ENCODE measurements at places on chromosomes 7 and 10. TPM values are rescaled to one million over a fixed set of nuclear protein-coding genes. Genes with fewer than 3 reads are reported as not detected.

ADARB2 gene
- 0.11 TPM for total RNA-seq

ODAD2 gene
- 0.52 TPM for total RNA-seq

FFAR4 gene
- not detected for total RNA-seq

TYW1B gene
- 1.5 TPM for total RNA-seq

AKR1C1 gene
- total RNA-seq = 56.1 TPM

ABCB1 gene
- 0.29 TPM for total RNA-seq

SPAM1 gene
- total RNA-seq = not detected

OR2A5 gene
- not detected for total RNA-seq

CCL24 gene
- not detected for total RNA-seq

PRPS1L1 gene
- not detected for total RNA-seq

DNAJC2 gene
- total RNA-seq = 33.8 TPM

NUDT13 gene
- total RNA-seq = 2.9 TPM

FBXO24 gene
- total RNA-seq = 0.92 TPM

SLC16A9 gene
- total RNA-seq = 0.80 TPM

HECTD2 gene
- total RNA-seq = 20.6 TPM

FAS gene
- 55.0 TPM for total RNA-seq

Measured in LHCN-M2 (cell line).